Osteocyte (in vitro differentiated cells): ENCODE measurements at places on chromosomes 12 and 14. TPM values are rescaled to one million over a fixed set of nuclear protein-coding genes. Genes with fewer than 3 reads are reported as not detected.

ABHD12B gene
- total RNA-seq, result not detected in 2 replicates

DHH gene
- 0.13 TPM in 1 of 2 replicates, not detected in the other for total RNA-seq

DNA sequence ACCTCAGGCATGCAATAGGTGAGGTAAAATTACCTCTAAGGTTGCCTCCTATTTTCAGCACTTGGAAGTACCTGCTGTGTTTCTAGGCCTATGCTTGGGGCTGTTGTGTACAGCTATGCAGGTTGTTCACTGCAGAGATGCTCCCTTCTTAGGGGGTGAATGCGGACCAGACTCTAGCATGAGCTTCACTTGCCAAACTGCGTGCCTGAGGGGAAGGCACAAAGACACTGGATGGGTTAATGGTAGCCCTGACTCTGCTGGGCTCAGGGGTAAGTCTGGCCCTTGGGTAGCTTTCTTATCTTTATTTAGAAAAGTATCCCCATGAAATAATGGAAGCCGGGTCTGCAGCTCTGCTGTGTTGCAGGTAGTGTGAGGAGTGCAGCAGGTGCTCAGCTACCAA is 35.7 kb downstream of the B4GALNT3 start:
- no peak for DNase-seq
- no peak overlapping the region for H3K4me3 ChIP-seq
- H3K27ac ChIP-seq, result no peak overlapping the region
- H3K27me3 ChIP-seq, result peaks cover 36% of the 10 kb centered on the region

GRCh38 chr14:69979882-69980281 is 100.7 kb downstream of the SMOC1 start:
- peaks cover 6% of the 10 kb centered on the region for H3K27me3 ChIP-seq
- H3K27ac ChIP-seq, result no peak overlapping the region
- H3K36me3 ChIP-seq, result no peaks in the 10 kb centered on the region

GRCh38 chr12:117689857-117690256 is 278.9 kb downstream of the KSR2 start:
- H3K4me3 ChIP-seq, result no peak overlapping the region
- no peak for DNase-seq
- H3K27me3 ChIP-seq, result no peaks in the 10 kb centered on the region

TRIAP1 gene
- total RNA-seq, result 23.9 and 25.6 TPM in 2 replicates

GRCh38 chr12:69070319-69071090 is 137.5 kb upstream of the CPM start:
- DNase-seq, result peak; percentile 87
- H3K27me3 ChIP-seq, result peaks cover 26% of the 10 kb centered on the region
- H3K4me1 ChIP-seq, result no peaks in the 10 kb centered on the region
- no peak overlapping the region for H3K4me3 ChIP-seq

ZFYVE26 gene
- total RNA-seq, result 33.4 and 38.7 TPM in 2 replicates

DNA sequence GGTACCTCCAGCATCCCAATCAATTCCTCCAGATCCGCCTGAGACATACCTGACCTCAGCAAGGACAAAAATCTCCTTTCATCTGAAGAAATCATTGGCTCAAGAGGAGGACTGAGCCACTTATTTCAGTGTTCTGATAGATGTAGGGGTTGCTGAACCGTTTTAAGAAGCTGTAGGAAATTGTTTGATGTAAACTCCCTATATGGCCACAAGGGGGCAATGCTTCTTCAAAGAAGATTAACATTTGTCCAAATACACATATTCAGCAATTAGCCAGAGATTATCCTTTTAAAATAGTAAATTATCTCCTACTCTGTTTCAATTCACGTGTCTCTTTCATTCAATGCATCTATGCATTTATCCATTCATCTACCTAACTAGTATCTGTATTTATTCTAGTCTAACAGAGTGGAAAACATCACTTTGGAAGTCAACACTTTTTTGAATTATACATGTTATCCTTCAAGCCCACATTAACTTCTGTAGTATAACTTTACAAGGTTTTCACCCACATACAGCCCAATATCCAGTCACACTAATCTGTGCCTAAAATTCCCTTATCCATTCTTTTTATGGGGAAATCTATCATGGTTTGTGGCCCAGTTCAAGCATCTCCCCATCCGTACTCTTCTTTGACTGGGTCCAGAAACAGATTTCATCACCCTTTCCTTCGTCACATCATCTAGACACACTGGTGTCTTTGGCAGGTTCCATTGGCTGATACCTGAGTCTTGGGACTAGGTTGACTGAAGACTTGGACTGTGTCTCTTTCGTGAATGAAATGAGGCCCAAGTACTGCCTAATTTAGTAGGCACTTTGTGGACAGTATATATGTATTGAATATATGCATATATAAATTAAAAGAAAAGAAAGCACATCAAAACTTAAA is 411.0 kb upstream of the OR4E1 start:
- no peaks in the 10 kb centered on the region for H3K36me3 ChIP-seq
- no peak overlapping the region for H3K27ac ChIP-seq
- H3K4me3 ChIP-seq, result no peak overlapping the region
- DNase-seq, result no peak

DNA sequence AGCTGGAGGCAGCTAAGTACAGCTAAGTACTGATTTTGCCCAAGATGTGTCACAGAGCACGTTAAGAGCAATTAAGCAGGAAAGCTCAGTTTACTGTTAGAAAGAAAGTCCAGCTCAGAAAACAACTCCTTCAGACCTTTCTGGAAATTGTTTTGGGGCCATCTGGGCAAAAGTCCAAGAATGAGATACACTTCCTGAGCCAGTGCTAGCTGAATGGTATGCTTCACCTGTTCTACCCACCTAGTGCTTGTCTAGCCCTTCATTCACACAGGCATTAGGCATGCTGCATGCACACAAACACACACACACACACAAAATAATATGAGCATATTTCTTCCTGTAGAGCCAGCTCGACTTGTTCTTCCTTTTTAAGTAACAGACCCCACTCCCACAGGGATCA is 6.6 kb upstream of the IKZF4 start:
- no peaks in the 10 kb centered on the region for H3K27me3 ChIP-seq
- no peaks in the 10 kb centered on the region for H3K36me3 ChIP-seq
- H3K4me3 ChIP-seq, result no peak overlapping the region
- H3K4me1 ChIP-seq, result peaks cover 3% of the 10 kb centered on the region

- no peak for DNase-seq
- no peaks in the 10 kb centered on the region for H3K36me3 ChIP-seq
- H3K27me3 ChIP-seq, result no peaks in the 10 kb centered on the region
- no peak overlapping the region for H3K27ac ChIP-seq
- no peak overlapping the region for H3K4me3 ChIP-seq
Observed at GRCh38 chr12:62983594-62983993, 48.6 kb upstream of the PPM1H start.

DNA sequence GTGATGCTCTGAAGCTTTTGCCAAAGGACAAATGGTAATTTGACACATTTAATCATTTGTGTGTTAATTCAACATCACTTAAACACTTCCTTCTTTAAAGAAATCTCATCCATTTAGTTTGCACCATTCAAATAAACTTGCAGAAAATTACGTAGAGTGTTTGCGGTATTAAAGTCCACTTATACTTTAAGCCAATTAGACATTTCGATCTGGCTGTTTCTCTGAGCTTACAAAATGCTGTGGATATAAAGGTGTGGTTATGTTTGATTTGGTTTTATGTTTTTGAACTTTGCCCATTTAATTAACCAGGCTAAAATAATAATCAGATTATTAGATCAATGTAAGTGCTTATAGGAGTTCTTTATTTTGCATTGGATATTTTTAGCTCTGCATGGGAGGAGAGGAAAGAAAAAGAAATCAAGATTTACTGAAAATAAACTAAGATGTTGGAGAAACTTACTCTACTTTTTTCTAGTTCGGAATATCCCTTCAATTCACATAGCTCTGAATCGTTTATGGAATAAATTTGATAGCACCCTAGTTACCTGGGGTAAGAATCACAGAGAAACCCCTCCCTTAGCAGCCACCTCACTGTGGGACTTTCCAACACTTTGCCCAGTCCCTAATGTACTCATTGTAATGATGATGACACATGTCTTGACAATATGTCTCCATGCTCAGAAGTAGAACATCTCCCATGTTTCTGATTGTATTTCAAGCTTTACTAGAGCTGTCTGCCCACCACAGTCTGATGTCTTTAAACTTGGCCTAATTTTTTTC is 268.0 kb downstream of the BTG1 start:
- peaks cover 12% of the 10 kb centered on the region for H3K4me1 ChIP-seq
- no peak for DNase-seq
- no peak overlapping the region for H3K27ac ChIP-seq
- no peaks in the 10 kb centered on the region for H3K36me3 ChIP-seq

TTC5 gene
- 24.5 and 25.4 TPM in 2 replicates for total RNA-seq
